NCI-H526 (cell line): ENCODE measurements at places on chromosomes 13 and 19.
A peak's percentile ranks its signal among the peaks of the same experiment; 100 is the strongest.

GRCh38 chr13:27391471-27391870 lies 32.9 kb upstream of the GTF3A start:
- no peak for DNase-seq

DNA sequence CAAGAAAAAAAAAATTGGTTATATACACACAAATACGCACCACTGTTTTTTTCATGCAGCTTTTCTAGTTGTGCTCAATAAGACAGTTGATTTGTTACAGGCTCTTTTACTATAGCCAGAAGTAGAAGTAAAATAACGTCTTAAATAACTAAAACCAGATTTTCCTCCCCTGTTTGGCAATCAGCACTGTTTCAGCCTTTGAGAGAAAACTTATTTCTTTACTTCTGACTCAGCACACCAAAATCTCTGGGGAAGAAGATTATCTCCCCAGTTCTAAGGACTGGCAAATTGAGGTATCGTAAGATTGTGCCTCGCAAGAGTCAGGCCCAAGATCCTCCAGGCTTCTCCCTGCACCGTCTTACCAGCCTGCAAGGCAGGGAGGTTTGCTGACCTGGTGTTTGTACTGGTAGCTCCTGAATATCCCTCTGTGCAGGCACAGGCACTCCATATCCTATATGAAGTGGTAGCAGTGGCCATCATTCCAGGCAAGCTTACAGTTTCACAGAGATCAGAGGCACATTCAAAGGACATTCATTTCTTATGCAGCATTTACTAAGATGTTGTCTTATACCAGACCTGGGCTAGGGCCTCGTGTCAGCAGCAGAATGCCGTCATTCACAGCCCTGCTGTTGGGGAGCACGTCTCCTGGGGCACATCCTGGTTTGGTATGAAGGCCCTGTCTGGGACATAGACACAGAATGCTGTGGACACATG lies 268.2 kb downstream of the ZNF536 start:
- no peak for DNase-seq

GRCh38 chr19:30719999-30720345 lies 347.8 kb downstream of the ZNF536 start:
- no peak for DNase-seq

- no peak for DNase-seq
Measured at GRCh38 chr13:20974981-20975585, 72.5 kb upstream of the XPO4 start.

- DNase-seq, result no peak
Measured at GRCh38 chr19:3411636-3412035, 45.3 kb downstream of the NFIC start.

- DNase-seq, result no peak
Measured at GRCh38 chr13:77859450-77859849, 59.2 kb downstream of the EDNRB start.

DNA sequence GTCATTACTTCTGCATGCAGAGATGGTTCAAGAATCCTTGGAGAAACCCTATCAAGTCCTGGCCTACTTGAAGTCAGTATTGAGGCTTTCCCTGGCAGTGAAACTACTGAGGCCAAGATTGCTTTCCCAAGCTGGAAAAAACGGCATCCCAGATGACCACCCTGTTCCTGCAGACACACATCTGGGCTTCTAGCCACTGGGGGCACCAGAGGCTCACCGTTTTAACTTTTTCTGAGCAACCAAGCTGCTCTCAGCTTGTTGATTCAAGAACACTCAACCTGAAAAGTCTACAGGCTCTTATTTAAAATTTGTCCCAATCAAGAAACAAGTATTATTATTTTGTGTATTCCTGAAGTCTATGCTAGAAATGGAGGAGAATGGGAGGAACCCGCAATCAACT lies 66.6 kb downstream of the SPRYD7 start:
- DNase-seq, result no peak

DNA sequence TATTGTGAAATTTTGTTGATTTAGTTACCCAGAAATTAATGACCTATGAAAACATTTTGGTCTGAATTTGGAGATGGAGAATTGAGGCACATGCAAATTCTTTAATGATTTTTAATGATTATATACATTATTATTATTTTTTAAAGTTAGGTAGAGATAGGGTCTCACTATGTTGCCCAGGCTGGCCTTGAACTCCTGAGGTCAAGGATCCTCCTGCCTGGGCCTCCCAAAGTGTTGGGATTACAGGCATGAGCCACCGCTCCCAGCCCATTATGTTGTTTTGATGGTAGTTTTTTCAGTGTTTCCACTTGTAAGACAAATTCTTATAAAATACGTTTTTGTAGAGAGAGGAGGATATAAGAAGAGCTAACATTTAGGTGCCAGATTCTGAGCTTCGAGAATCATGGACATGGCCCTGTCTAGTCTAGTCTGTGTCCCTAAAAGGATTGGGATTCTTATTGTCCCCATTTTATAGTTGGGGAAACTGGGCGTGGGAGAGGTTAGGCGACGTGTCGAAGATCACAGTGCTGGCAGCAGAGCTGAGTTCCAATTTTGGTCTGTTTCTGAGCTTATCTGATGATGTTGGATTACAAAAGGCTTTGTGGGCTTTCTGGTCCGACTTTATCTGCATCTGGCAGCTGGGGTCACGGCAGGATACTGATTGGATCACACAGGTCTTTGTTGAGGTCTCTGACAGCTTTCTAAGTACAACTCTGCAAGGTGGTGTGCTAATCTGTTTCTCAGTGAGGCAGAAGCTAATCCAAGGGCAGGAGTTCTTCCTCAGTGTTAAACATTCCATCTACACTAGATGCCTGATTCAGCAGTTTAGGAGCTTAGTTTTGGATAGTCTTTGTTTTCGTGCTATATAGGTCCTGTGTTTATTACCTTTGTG lies 7.5 kb upstream of the WDR88 start:
- no peak for DNase-seq

DNA sequence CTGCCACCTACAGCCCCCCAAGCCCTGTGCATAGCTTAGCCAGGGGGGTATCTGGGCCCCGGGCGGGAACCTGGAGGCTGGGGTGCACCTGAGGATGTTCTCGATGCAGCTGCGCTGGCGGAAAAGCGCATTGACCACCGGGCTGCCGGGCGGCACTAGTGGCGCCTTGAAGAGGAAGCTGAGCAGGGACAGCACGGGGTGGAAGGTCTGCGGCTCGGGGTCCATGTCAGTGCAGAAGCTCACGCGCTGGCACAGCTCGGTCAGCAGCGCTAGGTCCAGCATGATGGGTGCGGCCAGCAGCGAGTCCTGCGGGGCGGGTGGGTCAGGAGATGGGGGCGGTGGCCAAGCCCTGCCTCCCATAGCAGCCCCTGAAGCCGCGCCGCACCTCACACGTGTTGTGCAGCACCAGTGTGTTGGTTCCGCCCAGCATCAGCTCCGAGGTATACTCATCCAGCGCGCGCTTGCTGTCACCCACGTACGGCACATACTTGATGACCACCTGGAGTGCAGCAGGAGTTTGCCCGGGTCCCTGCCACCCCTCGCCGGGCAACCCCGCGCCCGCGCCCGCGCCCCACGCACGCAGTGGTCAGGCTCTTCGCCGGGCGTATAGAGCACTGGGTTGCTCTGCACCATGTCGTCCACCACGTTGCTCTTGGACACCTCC lies 2.6 kb downstream of the ISYNA1 start:
- DNase-seq, result no peak

GRCh38 chr13:48784916-48785548 lies 131.3 kb downstream of the CYSLTR2 start:
- no peak for DNase-seq

GRCh38 chr19:43505941-43506340 lies 1.4 kb upstream of the PHLDB3 start:
- no peak for DNase-seq

DNA sequence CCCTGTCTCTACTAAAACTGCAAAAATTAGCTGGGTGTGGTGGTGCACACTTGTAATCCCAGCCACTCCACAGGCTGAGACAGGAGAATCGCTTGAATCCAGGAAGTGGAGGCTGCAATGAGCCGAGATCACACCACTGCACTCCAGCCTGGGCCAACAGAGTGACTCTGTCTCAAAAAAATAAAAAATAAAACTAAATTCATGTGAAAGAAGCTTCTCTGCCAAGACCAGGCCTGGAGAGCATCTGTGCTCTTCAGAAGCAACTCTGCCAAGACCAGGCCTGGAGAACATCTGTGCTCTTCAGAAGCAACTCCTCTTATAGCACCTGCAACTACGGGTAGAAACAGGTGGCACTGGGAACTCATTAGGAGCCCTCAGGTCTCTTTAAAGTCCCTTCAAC lies 37.7 kb downstream of the CRYL1 start:
- DNase-seq, result no peak

- no peak for DNase-seq
Measured at GRCh38 chr13:33639158-33639557, 178.8 kb upstream of the RFC3 start.

- DNase-seq, result no peak
Measured at GRCh38 chr19:14030997-14031718, 404 bp upstream of the IL27RA start.

- DNase-seq, result peak; percentile 53
Measured at GRCh38 chr13:84917252-84917878, 881.9 kb downstream of the SLITRK6 start.

- peak; percentile 16 for DNase-seq
Measured at GRCh38 chr19:43934055-43934984, 762 bp downstream of the ZNF45 start.

DNA sequence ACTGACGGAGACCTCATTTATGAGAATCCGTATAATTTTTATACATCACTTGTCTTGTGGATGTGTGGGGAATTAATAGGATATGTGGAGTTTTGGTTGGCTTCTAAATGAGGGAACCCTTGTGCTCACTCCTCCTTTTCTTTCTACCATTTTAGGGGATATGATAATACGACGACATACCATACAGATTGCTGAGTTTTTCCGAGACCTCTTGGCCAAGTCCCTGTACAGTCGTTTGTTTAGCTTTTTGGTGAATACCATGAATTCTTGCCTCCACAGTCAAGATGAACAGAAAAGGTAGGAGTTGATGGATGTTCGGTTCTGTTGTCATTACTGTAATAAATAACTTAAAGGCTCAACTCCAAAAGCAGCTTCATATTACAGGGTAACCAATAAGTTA lies 335.2 kb downstream of the MYO16 start:
- DNase-seq, result no peak

DNA sequence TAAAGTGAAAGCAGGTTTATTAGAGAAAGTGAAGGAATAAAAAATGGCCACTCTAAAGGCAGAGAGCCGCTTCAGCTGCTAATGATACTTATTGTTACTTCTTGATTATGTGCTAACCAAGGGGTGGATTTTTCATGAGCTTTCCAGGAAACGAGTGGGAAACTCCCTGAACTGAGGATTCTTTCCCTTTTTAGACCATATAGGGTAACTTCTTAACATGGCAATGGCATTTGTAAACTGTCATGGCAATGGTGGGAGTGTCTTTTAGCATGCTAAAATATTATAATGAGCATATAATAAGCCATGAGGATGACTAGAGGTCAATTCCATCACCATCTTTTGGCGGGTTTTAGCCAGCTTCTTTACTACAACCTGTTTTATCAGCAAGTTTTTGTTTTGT lies 890.0 kb downstream of the UQCRFS1 start:
- DNase-seq, result no peak

- no peak for DNase-seq
Measured at GRCh38 chr13:30932481-30933353, at the start of gene TEX26. TEX26 (plus strand) TSS chr13:30932656; CDS start chr13:30932716, 60 bp downstream.

GRCh38 chr19:49890349-49891311 lies 6.1 kb downstream of the IL4I1 start:
- peak; percentile 53 for DNase-seq

DNA sequence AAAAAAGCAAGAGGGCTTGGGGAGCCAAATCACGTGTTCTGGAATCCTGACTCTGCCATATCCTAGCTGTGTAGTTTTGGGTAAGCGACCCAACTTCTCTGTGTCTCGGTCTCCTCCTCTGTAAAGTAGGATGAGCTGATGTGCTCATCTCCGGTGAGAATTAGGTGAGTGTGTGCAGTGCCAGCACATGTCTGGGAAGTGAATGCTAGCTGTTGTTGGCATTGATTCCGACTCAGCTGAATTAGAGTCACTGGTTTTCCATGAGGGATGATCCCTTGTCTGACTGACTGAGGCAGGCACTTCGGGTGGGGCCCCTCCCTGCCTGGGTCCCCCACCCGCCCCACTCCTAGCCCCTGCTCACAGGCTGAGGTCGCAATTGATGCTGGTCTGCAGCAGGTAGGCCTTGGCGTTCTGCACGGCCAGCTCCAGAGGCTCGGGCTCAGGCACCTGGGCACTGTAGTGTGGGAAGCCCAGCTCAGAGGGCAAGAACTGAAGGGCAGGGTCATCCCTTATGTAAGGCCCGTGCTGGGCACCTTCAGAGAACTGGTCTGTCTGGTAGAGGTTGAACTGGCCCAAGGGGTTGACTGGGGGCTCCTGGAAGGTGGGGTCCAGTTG lies 835 bp downstream of the RSPH6A start:
- no peak for DNase-seq

GRCh38 chr13:42495751-42496150 lies 78.2 kb upstream of the TNFSF11 start:
- DNase-seq, result no peak
